ENCODE measurements at places on chromosomes 4 and X. TPM values are rescaled to one million over a fixed set of nuclear protein-coding genes. Genes with fewer than 3 reads are reported as not detected.

The CABS1 gene
- not detected for total RNA-seq

The XPNPEP2 gene
- total RNA-seq = not detected

The SPANXA1 gene
- not detected for total RNA-seq

The MAGEE1 gene
- 0.74 TPM for total RNA-seq

The ADH7 gene
- not detected for total RNA-seq

The ARHGAP4 gene
- total RNA-seq = 31.9 TPM

The PDE6B gene
- total RNA-seq = 1.8 TPM

The LNX1 gene
- total RNA-seq = 1.3 TPM

The IGFBP7 gene
- 526 TPM for total RNA-seq

The UGT8 gene
- 0.14 TPM for total RNA-seq

The TBX22 gene
- total RNA-seq = not detected

The SPANXC gene
- total RNA-seq = not detected

The PCYT1B gene
- total RNA-seq = 0.90 TPM

The CCDC160 gene
- not detected for total RNA-seq

The RAB39B gene
- total RNA-seq = not detected

The RNF212 gene
- total RNA-seq = 2.3 TPM

The NALF2 gene
- not detected for total RNA-seq

The CXXC4 gene
- total RNA-seq = not detected

The GLOD5 gene
- not detected for total RNA-seq

The SMPX gene
- not detected for total RNA-seq

The KLF8 gene
- 1.0 TPM for total RNA-seq

The SERPINA7 gene
- total RNA-seq = not detected

The SFRP2 gene
- not detected for total RNA-seq

The CXCL10 gene
- not detected for total RNA-seq

The AR gene
- total RNA-seq = 16.0 TPM

The FGFRL1 gene
- 33.3 TPM for total RNA-seq

The DGAT2L6 gene
- total RNA-seq = not detected

The SPP1 gene
- total RNA-seq = not detected

The CENPE gene
- 50.8 TPM for total RNA-seq

The PAGE2 gene
- total RNA-seq = not detected

The CSN1S1 gene
- not detected for total RNA-seq

The ATP1B4 gene
- total RNA-seq = not detected

The PF4V1 gene
- not detected for total RNA-seq

The SLC25A4 gene
- 13.9 TPM for total RNA-seq

The UGT2B7 gene
- total RNA-seq = not detected

The MAGEB10 gene
- total RNA-seq = not detected

The NXF2B gene
- total RNA-seq = not detected

Measured in endothelial cell of umbilical vein (primary cell).